Astrocyte (in vitro differentiated cells and primary cell): ENCODE measurements at places on chromosomes 6 and 20.
A peak's percentile ranks its signal among the peaks of the same experiment; 100 is the strongest.

DNA sequence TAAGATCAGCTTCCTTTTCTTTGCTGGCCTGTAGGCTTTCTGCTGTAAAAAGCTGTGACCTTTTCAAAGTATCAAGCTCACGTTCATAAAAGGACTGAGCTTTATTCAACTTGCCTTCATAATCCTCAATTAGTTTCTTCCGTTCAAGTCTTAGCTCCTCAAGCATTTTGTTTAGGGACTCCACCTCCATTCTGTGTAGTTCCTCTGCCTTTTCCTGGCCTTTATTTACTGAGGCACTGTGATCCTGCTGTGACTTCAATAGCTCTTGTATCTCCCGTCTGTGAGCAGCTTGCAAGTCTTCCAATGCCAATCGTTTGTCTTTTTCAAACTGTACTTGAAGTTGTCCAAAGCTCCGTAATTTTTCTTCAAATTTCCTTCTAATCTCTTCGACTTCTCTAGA, 54.4 kb downstream of the FAM184A start:
- DNase-seq = no peak

DNA sequence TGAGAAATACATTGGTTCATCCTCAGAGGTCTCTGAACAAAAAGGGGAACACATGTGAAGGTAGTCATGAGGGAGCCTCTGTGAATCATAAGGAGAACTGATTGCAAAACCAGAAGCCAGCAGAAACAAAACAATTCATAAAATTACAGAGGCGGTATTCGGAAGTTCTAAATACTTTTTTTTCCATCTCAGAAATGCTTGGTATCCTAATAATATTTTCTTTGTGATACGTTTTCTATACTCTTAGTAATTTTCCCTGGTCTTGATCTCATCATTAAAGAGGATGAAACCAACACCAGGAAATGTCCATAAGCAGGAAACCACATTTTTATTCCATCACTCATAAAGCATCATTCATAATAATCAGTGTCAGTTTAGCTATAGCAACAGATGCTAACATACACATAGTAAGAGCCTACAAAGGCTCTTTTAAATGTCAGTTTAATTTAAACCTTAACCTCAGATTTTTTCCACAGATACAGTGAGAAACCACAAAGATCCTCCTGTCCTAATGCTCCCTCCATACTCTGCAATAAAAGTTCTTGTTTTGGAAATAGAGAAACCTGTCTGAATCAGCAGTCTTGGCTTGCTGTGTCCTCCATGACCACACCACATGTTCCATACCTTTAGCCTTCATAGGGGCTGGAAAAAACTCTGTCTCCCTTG, 29.2 kb downstream of the SGK1 start:
- peak; percentile 92 for DNase-seq

DNA sequence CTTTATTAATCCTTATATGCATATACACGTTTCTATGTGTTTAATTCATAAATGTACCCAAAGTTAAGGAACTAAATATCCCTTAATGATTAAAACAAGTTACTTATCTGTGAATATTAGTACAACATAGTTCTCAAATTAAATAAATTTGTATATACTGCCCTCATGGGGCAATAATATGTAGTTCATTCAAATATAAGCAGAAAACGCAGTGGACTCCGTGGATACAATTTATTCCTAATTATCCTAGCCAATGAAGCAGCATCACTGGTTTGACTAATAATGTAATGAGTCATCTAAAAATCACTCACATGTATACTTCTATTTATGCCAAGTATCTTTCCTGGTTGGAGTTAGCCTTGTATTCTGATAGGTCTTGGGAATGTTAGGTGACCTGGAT, 111.6 kb downstream of the TBC1D32 start:
- peak; percentile 55 for DNase-seq

- no peak for DNase-seq
Measured at GRCh38 chr6:108660251-108660650, 99.5 kb downstream of the FOXO3 start.

DNA sequence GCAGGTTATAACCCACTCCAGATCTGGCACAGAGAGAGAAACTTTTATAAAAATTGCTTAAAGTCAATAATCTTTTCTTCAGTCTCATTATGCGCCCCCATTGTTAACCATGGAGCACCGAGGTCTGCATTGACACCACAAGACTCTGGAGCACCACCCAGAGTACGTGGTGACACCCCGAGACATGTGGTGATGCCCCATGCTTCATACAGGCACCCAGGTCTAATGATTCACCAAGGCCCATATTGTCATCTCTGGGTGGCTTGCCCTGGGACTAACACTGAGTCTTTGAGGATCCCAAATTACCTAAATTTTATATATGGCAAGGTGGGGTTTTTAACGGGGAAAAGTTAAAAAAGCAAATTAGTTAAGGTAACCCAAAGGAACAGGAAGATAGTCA, 31.1 kb downstream of the CD109 start:
- no peak for DNase-seq

DNA sequence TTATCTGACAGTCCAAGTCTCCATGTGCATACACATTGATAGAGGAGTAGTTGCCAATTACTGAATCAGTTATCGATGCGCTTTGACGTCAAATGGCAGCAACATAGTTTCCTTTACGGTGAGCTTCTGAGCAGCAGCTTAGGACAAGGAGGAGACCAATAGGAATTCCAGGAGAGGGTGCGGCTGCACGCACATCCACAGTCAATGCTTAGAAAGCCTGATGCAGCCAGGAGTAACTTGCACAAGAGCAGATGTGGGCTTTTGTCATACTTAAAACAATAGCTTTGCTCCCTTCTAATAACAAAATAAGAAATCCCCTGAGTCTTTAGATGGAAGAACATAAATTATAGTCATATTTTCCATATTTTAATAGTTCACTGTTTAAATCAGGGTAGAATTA, 442.1 kb downstream of the BCKDHB start:
- peak; percentile 69 for DNase-seq
